ENCODE measurements at places on chromosomes 3 and 15. TPM values are rescaled to one million over a fixed set of nuclear protein-coding genes. Genes with fewer than 3 reads are reported as not detected.

The PODXL2 gene
- 1.7 TPM for total RNA-seq

The HEMK1 gene
- 12.5 TPM for total RNA-seq

The CHRNA3 gene
- not detected for total RNA-seq

DNA sequence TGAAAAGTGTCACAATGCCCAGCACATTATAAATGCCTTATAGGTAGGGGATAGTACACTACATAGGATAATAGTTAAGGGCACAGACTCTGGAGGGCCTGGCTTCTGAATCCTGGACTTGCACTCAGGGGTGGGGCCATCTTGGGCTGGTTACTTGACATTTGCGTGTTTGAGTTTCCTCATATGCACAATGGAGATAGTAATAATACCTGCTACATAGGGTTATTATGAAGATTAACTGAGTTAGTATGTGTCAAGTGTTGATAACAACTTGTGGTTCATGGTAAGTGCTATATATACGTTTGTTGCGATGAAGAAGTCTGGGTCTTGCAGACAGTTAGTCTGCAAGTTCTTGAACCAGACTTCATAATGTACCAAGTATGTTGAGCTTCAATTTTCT lies 37.0 kb downstream of the MITF start:
- no peak for DNase-seq

GRCh38 chr3:98630416-98630815 lies 37.0 kb upstream of the CPOX start:
- DNase-seq, result no peak
